Activated CD8-positive, alpha-beta memory T cell treated with anti-CD3 and anti-CD28 coated beads for 24 hours (primary cell): ENCODE measurements at places on chromosomes 4 and X.
A peak's percentile ranks its signal among the peaks of the same experiment; 100 is the strongest.

DNA sequence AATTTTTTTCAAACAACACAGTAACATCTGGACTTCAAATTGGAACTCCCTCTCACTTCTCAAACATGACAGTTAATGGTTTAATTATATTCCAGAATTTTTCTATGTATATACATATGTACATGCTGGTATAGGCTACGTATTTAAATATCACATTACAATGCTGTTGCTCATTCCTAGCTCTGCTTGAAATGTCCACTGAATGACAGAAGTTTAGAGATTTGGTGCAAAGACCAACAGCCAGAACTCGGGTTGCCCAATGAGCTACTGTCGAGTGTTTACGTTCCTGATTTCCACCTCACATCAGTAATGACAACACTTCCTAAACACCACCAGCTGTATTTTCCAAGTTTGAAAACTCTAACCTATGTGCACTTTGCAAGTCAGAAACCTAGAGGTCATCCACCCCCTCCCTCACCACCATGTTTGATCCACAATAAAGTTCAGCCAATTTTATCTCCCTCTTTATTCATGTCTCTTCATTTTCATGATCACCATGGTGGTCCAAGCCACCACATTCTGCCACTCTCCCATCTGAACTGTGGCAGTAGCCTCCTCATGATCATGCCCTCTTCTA is 49.3 kb upstream of the RPL34 start:
- DNase-seq: no peak

GRCh38 chr4:76550966-76551780 is 116.1 kb downstream of the SHROOM3 start:
- no peak for DNase-seq

- DNase-seq: no peak
Measured at GRCh38 chr4:37927434-37927833, 32.8 kb upstream of the PTTG2 start.

DNA sequence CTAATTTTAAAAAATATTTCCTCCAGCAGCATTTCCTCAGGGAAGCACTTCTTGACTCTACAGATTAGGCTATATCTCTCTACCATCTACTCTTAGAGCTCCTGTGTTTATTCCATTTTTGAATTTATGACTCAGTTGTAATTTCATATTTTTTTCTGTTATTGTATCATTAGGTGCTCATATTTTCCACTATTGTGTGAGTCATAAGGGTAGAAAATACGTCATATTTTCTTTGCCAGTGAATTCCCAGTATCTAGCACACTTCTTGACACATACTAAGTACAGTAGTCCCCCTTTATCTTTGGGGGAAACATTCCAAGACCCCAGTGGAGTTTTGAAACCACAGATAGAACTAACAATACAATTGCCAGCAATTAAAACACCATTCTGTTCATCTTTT is 431.2 kb downstream of the GASK1B start:
- DNase-seq: no peak

- no peak for DNase-seq
Measured at GRCh38 chrX:17047224-17047623, 100.8 kb downstream of the REPS2 start.

- peak; percentile 68 for DNase-seq
Measured at GRCh38 chrX:18674417-18674787, 2.5 kb upstream of the RS1 start.

DNA sequence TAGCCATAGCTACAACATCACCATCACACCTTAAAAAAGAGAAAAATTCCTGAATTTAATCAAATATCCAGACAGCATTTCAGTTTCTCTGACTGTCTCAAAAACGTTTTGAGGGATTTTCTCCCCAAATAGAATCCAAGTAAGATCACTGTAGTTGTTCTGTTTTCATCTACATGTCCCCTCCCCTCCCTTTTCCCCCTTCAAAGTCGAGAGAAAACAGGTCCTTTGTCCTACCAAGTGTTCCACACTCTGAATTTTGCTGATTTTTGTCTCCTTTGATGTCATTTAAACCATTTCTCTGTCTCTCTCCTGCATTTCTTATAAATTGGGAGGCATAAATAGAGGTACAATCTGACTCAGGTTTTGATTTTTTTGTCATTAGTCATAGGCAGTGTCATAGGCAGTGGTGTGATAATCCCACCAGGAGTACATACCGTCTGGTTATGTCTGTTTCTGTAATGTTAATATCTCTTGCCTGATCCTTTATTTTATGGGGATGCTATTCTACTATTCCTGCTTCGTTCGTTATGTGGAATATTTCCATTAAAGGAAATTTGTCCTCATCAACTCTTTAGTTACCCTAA is 348.6 kb downstream of the PTTG2 start:
- no peak for DNase-seq

GRCh38 chr4:118941799-118942198 is 53.1 kb downstream of the SYNPO2 start:
- no peak for DNase-seq

DNA sequence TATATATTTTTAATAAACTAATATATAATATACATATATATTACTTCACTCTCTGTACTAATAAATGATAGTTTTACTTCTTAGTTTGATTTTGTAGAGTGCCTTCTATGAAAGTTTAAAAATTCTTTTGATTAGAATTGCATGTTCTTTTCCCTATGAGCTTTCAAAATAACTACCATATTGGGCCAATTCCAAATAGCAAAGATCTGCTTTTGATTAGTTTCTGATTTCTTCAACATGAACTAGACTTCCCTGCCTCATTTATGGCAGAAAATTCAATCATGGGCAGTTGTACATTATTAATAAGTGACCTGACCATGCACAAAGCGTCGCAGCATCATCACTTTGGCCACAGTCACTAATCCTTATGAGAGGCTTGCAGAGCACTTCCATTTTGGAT is 48.9 kb upstream of the TEX13A start:
- no peak for DNase-seq

DNA sequence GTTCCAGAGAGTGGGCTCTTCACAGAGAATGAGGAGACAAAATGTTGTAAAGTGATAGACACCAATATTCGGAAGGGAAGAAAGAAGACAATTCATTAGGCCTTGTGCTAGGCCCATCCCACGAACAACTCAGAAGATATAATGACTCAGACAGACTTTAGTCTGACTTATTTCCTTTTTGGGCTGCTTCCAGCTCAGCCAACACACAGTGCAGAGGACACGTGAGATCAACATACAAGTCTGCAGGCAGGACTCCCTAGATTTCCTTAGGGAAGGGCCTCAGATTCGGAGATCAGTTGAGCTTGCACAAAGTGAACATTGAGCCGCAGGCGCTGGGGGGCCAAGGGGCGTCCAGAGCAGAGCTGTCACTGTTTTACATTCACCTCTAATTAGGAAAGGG is 290.7 kb upstream of the TENM3 start:
- no peak for DNase-seq

DNA sequence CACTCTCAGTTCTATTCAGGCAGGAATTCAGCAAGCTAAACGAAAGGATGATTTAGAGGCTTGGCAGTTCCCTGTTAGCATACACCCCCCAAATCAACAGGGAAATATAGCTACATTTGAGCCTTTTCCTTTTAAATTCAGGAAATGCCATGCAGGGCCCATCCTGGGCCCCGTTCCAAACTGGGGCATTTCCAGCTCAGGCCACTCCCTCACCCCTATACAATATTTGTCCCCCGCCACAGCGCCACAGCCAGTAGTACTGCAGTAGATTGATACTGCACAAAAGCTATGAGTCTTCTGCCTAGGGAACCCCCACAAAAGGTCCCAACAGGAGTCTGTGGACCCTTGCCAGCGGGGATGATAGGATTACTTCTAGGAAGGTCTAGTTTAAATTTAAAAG is 102.0 kb upstream of the MAPK10 start:
- no peak for DNase-seq
